ENCODE measurements at places on chromosomes 2 and 18.

- DNase-seq = no peak
These were observed 16.5 kb upstream of the ACSL3 start for GRCh38 chr2:222844323-222844722.

DNA sequence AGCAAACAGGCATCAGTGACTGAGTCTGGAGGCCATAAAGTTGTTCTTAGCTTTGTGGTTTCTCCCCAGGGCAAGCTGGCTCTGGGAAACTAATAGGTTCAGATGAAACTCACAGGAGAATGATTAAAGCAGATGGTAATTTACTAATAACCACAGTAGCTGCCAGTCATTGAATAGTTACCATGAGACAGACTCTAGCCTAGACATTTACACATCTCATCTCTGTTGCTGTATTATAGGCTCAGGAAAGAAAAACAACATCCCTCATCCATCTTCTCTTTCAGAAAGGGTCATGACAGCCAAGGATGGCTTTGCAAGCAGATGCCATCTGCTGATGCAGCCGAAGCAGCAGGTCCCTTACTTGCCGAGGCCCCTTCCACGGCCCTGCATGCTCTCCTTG is 314.0 kb upstream of the ID2 start:
- no peak for DNase-seq

DNA sequence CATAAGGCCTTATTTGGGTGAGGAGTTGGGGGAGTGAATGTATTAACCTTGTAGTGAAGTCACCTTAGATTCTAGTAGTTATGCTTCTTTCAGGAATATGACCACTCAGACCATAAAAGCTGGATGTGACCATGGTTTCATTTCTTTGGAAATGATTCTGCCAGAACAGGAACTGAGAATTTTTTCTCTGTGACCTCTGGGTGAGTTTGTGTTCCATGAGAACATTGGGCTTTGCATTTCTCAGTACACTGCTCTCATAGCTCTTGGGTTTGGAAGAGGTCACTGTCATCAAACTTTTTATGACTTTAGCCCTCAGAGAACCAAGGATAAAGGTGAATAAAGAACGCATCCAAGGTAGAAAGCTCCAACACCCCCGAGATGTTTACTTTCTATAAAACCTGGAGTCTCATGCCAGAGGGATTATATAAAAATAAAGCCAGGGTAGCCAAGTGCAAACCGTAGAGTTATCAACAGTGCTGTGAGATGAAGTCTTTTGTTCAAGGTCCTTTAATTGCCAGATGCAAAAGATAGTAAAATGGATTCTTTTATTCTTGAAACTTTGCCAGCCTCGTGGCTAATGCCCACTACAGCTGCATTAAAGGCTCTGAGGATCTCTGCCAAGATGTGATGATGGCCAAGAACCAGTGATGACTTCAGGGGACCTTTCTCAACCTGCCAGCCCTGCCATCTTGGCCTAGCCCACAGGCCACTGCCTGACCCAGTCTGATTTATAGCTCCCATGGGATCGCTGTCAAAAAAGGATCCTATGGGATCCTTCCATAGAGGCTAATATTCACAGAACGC is 27.8 kb upstream of the MAT2A start:
- DNase-seq = no peak

DNA sequence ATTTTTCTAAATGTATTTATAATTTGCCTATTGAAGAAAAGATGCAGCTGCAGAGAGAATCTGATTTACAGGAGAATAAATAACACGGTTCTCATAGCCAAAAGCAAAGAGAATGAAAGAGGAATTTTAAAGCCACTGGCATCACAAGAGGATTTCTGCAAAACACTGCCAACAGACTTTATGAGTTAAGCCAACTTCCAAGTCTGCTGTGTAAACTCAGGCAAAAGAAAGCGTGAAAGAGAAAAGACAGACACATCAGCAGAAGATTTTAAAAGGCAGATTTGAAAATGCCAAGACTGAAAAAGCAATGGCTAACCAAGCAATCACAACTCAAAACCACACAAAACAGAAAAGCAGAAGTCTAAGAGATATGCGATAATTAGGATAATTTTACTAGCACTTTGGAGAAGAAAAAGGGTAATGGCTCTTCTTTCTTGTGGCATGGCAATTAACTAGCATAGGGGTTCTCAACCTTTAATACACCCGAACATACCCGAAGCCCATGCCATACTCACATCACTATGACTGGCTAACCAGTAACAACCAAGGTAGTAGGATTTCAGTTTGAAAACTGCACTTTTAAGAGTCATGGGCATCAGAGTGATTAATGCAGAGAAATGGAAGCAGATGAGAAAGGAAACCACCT is 4.9 kb downstream of the DARS1 start:
- no peak for DNase-seq
